ENCODE measurements at places on chromosomes 1 and 21.

DNA sequence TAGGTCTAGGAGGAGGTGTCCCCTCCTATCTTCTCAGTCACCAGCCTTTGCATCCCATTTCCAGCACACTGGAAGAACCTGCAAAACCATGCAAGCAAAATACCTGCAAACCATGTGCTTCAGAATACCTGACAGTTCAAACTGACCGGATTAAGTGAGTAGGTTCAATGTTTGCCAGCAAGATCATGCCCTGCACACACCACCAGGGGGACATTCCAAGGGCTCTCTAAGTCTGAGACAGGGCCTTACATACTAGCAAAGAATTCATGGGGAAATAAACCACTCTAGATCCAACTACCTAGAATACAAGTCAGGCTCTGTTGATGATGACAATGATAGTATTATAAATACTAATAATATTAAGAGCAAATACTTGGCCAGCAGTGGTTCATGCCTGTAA is 27.6 kb downstream of the INPP5B start:
- DNase-seq = no peak

DNA sequence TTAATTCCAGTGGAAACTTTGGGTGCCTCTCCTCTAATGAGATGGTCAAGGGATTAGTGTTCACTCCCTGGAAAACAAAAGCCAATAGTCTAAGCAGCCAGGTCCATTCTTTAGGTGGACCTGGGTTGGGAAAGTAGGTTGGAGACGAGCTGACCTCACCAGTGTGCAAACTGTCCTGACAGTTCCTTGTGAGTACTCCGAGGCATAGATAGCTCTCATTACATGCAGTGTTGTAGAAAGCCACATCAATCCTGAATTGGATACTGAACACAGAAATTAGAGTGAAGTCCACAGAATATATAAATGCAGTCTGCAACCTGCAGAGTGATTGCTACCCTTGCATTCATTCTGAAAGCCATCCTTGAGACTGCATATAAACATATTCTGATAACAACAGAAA is 675.1 kb upstream of the CXADR start:
- DNase-seq = no peak

- DNase-seq = no peak
These were observed 26.6 kb downstream of the ZBTB18 start for GRCh38 chr1:244077473-244078220.

DNA sequence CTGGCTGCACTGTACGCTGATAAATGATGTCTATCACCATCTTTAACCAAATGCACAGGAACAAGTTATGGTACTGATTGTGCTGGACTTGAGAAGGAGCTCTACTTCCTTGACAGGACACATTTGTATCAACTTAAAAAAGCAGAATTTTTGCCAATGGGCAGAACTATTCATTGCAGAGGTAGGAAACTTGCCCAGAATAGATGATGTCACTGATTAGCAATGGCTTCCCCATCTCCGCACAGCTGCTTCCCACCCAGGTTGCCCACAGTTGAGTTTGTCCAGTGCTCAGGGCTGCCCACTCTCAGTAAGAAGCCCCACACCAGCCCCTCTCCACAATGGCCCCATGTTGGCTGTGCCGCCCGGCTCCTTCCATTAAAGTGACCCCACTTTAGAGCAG is 33.4 kb downstream of the CAPN2 start:
- no peak for DNase-seq

DNA sequence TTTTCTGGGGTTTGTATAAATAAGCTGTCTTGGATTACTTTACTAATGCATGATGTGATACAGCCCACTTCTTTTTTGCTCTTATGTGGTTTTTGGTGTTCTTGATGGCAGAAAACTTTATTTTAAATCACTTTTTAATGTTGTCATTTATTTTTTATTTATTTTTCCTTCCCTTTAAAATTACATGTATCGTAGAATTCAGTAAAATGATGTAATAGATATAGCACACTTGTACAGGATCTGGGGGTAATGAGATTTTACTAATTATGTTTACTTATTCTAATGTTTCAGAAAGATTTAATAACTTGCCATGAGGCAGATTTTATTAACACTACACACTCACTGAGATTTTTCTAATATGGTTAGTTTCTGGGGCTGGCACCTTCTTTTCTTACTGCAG is 701 bp upstream of the B3GALT2 start:
- DNase-seq = no peak

GRCh38 chr1:231274119-231274825 is 33.3 kb downstream of the GNPAT start:
- no peak for DNase-seq

DNA sequence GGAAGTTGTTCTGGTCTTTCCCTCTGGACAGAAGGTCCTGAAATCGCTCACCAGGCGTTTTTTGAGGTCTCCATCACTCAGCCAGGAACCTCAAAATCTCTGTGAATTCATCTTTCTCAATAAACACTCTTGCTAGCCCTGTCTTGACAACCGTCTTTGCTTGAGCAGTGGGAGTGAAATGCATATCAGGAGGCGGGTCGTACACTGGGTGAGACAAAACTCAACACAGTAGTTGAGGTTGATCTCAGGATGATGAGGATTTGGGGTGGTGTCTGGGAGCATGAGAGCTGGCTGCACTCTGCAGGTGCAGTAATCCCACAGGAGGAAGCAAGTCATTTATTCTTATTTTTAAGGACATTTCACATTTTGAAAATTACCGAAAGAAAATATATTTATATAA is 1.9 kb downstream of the GPR25 start:
- DNase-seq = peak; percentile 17

DNA sequence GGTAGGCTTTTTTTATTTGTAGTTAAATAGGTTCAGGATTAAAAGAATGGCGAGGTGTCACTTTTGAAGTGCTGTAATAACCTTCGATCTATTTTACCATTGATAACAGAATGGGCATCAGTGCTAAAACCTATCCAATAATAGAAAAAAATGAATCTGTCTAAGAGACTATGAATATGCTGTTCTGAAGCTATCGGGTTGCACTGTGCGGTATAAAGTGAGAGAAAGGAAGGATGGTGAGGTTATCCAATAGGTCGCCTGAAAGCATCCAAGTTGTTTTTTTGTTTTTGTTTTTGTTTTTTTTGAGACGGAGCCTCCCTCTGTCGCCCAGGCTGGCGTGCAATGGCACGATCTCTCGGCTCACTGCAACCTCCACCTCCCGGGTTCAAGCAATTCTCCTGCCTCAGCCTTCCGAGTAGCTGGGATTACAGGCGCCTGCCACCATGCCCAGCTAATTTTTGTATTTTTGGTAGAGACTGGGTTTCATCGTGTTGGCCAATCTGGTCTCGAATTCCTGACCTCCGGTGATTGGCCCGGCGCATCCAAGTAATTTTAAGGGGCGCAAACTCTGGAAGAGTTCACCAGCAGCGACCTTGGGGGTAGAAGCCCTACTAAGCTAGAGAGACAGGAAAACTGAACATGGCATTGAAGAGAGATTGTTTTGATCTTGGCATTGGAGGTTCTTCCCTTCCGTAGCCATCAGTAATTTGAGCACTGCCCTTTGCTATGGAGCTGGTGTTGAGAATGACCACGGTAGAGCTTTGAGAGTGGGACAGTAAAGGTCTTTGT is 8.7 kb upstream of the MDM4 start:
- no peak for DNase-seq

GRCh38 chr1:177703888-177704446 is 265.9 kb downstream of the SEC16B start:
- DNase-seq = no peak

GRCh38 chr21:43797415-43797814 is 8.0 kb downstream of the RRP1 start:
- no peak for DNase-seq
